ENCODE measurements at places on chromosomes 13 and 19.

- DNase-seq = no peak
Observed at GRCh38 chr13:54029226-54029625, 1000.6 kb downstream of the OLFM4 start.

DNA sequence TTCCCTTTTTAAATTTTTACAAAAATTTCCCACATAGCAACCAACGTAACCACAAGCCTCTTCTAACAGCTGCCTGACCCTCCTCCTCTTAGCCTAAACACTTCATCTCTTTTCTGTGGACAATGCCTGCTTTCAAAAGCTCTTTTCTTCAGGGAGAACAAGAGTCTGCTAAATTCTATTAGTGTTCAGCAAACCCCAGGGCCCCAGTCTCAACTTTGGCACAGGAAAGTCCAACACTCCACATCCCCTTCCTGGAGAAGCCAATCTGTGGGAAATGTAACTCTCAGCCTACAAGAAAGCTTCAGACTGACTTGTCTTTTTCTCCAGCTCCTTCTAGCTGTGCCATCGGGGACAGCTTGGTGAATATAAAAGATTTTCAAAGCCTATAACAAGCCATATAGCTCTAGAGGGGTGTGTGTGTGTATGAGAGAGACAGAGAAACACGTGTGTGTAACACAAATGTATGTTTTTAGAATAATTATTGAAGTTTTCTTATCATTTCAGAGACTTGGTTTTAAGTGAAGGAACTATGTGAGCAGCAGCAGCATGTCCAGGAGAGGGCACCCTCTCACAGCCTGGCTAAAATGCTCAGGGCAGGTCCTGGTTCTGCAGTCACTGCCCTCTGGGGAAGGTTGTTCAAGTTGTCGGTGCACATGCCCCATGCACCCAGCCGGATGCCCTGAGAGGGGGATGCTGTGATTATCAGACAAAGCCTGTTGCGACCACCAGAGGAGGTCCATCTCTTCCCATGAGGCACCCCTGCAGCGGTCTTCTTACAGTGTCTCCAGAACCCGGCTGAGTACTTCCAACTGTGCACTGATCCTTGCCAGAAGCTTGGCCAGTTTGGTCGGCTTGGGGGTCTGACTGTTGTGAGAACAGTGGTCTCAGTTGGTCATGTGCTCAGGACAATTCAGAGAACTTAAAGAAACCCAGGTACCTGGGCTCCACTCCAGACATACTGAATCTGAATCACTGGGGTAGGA, 34.4 kb downstream of the CCDC70 start:
- no peak for DNase-seq

- no peak for DNase-seq
Observed at GRCh38 chr13:113383089-113383488, 19.2 kb upstream of the GRTP1 start.

- DNase-seq = no peak
Observed at GRCh38 chr19:11479898-11480714, 740 bp downstream of the ELAVL3 start.

- DNase-seq = peak; percentile 6
Observed at GRCh38 chr13:27533155-27533643, 82.8 kb upstream of the MTIF3 start.

- no peak for DNase-seq
Observed at GRCh38 chr19:46180701-46181387, 32.8 kb downstream of the IGFL2 start.

- no peak for DNase-seq
Observed at GRCh38 chr13:91295712-91296410, 51.6 kb upstream of the MIR17HG start.

DNA sequence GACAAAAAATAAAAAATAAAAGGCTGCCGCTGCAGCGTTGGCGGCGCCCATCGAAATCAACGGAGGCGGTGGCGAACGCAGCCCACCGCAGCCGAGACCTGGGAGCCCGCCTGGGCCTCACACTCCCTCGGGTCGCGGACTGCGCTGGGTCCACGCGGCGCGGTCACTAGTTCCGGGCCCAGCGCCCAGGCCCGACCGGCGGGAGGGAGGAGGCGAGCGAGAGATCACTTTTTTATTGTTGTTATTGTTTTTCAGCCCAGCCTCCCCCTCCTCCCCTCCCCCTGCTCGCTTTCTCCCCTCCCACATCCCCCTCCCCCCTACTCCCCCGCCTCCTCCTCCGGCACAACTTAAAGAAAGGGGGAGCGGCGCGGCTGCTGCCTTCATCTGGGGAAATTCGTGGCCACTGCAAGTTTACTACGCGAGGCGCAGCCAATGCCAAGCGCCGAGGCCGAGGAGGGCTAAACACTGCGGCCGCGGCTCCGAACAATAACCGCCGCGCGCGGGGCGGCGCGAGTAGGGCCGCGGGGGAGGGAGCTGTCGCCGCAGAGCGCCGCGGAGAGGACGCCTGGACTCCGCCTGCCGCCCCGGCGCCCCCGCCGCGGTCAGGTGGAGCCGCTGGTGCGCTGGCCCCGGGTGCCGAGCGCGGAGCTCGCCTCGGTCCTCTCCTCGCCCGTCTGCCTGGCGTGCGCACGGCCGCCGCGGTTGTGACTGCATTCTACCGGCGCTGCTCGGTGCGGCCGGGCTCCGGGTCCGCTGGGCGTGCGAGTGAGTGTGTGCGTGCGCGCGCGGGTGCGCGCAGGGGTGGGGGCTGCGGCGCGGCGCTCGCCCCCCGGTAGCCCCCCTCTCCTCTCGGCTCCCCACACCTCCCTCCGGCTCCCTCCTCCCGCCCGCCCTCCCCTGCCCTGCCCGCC, 505 bp upstream of the ZIC2 start:
- DNase-seq = peak; percentile 52

Measured in Jurkat, Clone E6-1 (cell line).